ENCODE measurements at places on chromosomes 1 and 21.
A peak's percentile ranks its signal among the peaks of the same experiment; 100 is the strongest.

DNA sequence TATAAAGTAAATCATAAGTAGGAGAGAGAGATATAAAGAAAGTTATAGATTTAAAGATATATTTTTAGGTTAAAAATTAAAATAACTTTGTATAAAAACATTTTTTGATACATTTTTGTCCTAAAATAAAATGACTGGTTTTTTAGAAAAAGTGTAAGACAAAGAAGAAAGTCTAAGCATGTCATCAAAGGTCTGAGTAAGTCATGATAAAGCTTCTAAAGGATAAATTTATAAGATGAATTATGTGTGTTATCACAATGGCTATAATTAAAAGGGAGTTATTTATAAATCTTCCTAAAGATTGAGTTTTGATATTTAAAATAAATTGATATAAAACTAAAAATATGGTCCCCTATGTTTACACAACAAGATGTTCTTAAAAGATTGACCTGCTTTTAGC lies 370.9 kb downstream of the PTPRU start:
- DNase-seq: no peak

DNA sequence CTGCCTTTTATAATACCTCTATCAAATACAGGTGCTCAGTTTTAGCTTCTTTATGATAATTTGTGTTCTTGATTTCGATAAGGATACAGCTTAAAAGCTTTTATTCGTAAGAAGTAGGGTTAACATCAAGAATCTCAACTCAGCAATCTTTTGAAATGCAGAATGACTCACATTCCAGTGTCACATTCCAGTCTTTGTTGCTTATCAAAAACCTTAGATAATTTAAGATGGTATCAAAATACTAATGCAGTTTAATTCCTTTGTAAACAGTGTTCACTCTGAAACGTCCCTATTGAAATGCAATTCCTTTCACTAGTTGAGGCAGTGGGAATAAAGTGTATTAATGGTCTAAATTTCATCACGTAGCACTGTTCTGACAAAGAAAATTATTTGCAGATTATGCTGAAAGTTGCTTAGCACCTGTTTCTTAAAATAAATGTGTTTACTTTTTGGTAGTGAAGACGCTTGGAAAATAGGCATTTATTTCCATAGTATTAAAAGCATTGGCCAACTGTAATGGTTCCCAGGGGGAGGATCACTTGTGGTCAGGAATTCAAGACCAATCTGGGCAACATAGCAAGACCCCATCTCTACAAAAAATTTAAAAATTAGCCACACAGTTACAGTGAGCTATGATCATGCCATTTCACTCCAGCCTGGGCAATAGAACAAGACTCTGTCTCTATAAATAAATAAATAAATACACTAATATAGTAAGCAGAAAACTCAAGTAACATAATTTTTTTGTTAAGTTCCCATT lies 10.1 kb upstream of the CNN3 start:
- DNase-seq: no peak

DNA sequence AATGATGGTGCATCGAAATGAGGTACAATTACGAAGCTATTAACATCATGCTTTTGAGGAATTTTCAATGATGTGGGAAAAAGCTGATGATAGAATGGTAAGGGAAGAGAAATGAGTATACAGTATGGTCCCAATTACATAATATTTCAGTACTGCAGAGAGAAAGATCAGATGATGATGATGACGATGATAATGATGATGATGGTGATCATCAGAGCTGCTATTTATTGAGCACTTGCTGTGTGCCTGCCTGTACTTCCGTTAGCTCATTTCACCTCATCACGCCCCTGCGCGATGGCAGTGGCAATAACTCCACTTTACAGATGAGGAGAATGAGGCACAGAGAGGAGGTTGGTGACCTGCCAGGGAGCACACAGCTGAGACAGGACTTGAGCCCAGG lies 620.8 kb downstream of the MATN1 start:
- no peak for DNase-seq

- DNase-seq: no peak
Measured at GRCh38 chr1:14363036-14363590, 235.4 kb upstream of the KAZN start.

- peak; percentile 58 for DNase-seq
Measured at GRCh38 chr1:164748253-164748899, 189.4 kb downstream of the PBX1 start.

GRCh38 chr1:246592695-246593094 lies 26.4 kb downstream of the CNST start:
- DNase-seq: peak; percentile 82

DNA sequence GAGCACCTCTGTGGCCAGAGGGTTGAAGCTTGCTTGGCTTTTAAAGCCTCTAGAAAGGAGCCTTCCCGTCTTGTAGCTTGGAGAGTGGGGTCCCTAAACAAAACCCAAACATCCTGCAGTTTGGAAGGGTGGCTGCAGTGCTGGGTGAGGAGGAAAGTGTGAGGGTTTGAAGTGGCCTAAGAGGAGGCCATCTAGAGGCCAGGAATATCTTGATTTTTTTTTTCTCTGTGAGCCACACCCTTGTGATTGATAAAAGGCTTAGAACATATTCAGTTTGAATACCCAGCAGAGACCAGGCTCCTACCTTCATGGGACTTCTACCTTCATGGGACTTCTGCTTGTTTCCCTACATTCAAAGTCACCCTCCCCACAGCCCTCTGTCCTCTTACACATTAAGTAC lies 37.3 kb upstream of the PIGV start:
- DNase-seq: no peak

DNA sequence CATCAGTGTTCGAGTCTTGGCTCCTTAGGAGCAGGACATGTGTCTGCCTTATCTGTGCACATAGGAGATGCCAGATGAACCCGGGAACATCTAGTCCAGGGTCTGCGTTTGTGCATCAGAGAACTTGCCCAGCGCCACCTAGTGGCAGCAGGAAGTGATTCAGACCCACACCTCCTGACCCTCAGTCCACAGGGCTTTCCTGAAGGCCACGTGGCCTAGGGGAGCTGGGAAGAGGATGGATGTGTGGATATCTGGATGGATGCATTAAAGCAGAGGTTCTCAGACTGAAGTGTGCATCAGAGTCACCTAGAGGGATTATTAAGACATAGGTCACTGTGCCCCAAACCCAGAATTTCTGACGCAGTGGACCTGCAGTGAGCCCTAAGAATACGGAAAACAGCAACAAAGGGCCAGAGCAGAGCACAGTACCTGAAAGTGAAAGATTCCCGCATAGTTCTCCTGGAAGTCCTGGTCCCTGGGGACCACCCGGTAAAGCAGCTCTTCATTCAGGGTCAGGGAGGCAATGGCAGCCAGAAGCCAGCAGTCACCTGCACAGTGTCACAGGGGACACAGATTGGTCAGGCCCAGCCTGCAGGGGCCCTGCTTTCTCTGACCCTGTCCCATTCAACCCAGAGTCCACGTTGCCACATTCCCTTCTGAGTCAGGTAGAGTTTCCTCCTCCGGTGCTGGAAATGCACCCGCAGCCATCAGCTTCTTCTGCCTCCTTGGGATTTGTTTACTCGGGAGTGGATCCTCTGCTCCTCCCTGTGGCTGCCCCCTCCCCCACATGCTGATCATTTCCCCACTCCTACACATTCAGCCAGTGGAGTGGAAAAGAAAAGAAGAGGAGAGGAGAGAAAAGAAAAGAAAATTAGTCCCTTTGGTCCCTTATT lies 37.0 kb downstream of the CAPN8 start:
- DNase-seq: no peak

- DNase-seq: no peak
Measured at GRCh38 chr1:9539829-9540550, 725 bp downstream of the SLC25A33 start.

DNA sequence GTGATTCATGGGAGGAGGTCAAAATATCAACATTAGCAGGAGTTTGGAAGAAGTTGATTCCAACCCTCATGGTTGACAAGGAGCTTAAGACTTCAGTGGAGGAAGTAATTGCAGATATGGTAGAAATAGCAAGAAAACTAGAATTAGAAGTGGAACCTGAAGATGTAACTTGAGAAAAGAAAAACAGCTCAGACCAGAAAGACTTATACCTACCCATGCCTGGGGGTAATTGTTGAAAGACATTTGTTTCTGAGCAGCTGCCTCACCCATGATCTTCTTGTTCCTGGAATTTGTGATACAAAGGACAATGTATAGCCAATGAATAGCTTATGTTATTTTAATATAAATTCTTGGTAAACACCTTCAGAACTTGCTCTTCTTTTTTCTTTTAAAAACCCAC lies 128.6 kb downstream of the LRIG2 start:
- DNase-seq: no peak

- DNase-seq: no peak
Measured at GRCh38 chr1:223052931-223053330, 90.1 kb downstream of the TLR5 start.

- DNase-seq: no peak
Measured at GRCh38 chr21:43012596-43012995, 38.2 kb downstream of the PKNOX1 start.

GRCh38 chr1:28509705-28510272 lies 3.9 kb downstream of the RCC1 start:
- no peak for DNase-seq

- DNase-seq: no peak
Measured at GRCh38 chr1:150320667-150320978, 710 bp upstream of the PRPF3 start.

DNA sequence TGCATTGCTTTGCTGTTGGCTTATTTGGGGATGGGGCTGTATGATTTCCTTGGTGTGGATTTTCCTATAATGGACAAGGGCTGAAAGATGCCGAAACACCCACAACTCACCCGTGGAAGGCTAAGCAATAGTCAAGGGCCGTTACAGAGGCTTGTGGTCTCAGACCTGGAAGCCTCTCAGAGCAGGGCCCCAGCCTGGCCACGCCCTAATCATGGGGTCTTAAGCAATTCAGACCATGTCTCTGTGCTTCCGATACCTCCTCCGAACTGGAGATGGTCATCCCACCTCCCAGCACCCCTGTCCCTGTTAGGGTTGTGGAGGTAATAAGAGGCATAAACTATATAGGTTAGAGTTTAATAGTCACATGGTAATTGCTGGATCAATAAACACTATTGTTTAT lies 3.4 kb downstream of the ABCG1 start:
- no peak for DNase-seq

- no peak for DNase-seq
Measured at GRCh38 chr1:109266965-109267364, 16.0 kb downstream of the PSRC1 start.

DNA sequence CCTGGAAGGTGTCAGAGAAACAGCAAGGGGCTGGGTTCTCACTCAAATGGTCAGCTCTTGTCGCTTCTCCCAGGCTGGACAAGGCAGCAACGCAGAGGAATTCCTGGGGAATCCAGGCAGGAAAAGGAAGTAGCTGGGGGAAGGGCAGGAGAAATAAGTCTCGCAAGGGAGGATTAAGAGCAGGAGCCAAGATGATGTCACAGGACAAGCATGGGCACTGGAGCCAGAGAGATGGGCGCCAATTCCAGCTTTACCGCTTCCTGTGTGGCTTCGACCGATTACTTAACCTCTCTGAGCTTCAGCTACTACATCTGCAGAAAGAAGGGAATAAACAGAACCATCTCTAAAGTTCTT lies 70.5 kb downstream of the SSBP3 start:
- DNase-seq: peak; percentile 81

DNA sequence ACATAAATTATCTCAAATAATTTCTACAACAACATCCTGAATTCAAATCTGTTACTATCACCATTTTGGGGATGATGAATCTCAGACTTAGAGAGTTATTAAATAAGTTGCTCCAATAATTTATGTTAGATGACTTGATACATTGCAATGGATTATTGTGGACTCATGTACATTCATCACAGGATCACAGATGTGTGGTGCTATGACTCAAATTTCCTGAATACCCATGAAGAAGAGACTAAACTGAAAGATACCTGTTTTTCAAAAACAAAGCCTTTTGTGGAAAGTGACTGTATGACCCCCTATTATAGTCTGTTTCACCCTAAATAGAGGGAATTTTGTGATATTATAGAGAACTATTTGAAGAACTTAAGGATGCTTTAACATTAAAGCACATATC lies 315.0 kb downstream of the PLA2G4A start:
- DNase-seq: no peak

DNA sequence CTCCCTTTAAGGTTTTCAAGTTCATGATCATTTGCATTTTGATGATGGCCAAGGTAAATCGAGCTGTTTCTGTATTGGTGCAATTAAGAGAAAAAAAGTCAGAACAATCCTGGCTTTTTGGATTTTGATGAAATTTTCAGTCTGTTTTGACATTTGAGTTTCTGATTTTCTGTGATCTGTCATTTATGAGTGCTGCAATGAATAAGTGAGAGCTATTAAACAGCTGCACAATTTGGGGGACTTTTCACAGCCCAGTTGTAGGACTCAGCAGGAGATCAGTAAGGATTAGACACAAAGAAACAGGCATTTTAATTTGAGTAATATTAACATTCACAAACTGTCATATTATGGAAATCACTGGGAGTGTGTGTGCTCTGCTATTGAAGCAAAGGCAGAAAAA lies 452.9 kb upstream of the CXADR start:
- DNase-seq: no peak

DNA sequence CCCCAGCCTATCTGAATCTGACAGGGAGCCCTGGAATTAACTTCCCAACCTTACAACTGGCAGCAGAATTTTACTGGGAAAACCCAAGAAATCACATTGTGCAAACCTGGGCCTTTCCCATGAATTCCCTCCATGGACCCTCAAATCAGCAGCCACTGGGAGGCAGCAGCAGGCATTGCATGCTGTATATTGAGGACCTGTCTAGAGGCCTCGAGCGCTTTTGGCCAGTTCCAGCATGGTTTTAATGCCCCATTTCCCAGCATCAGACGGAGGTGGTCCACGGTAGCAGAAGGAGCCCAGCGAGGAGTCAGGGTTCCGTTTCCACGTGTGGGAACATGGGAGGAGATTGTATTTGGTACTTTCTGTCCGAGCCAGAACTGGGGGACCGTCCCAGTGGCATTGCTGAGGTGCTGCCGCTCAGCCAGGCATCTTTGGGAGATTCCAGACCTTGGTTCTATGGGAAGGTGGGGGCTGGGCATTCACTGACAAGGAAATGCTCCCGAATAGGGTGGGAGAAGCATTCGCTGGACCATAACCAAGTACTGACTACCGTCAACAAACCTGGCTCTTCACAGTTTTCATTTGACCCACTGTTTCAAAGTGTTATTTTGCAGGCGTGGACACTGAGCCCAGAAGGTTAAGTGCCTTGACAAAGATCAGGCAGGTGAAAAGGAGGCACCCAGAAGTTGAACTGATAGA lies 15.9 kb downstream of the BMP8A start:
- no peak for DNase-seq

- DNase-seq: no peak
Measured at GRCh38 chr1:2840036-2840809, 38.7 kb upstream of the TTC34 start.

- no peak for DNase-seq
Measured at GRCh38 chr1:180646547-180646946, 14.7 kb downstream of the XPR1 start.
